ENCODE measurements at places on chromosomes 6 and 20.

- DNase-seq: no peak
Measured at GRCh38 chr6:151109361-151109760, 130.4 kb upstream of the AKAP12 start.

GRCh38 chr6:148745926-148746325 is 904 bp upstream of the UST start:
- no peak for DNase-seq

GRCh38 chr6:1669996-1670395 is 60.3 kb downstream of the FOXC1 start:
- no peak for DNase-seq

DNA sequence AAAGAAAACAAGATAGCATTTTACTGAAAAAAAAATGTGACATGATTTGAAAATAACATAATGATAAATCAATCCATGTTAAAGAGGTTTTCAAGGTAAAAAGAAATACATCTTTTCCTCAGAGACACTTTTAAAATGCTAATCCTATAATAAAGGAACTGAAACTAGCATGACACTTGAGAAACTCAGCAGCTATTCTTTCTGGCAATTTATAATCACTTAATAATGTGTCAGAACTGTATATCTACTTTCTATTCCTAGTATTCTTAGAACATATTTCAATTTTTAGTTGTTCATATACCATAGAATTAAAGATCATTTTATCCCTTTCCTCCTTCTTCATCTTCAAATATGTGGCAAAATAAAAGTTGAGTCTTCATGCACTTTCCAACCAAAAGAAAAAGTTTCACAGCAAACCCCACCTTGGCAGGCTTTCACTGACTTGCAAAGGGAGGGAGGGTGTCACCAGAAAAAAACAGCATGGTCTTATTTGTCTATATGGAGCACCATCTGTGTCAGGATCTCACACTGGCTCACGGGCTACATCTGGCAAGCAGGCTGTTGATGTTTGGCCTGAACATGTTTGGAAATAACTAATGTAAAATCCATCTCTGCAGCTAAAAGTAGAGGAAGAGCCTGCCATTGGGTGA is 48.5 kb downstream of the FHL5 start:
- DNase-seq: no peak

DNA sequence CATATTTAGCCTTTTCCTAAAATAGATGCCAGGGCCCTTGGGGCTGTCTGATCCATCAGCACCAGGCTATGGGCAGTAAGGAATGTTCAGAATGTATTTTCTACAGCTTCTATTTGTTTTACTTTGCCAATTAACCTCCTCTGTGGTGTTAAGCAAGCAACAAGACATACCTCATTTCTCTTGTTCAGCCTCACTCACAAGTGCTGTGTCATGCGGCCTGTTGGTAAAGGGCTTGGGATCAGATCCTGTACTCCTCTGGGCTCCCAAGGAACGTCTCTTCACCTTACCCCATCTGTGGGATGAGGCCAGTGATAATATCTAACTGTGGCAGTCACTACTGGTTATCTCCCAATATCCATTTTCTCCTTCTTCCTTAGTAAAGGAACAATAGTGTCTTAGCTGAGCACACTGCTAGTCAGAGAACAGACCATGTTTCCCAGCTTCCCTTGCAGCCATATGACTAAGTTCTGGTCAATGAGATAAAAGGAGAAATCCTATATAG is 7.0 kb upstream of the DSTN start:
- no peak for DNase-seq

GRCh38 chr6:167985911-167986595 is 11.4 kb upstream of the KIF25 start:
- no peak for DNase-seq

GRCh38 chr6:41442800-41443501 is 103.2 kb upstream of the FOXP4 start:
- no peak for DNase-seq

GRCh38 chr6:44932651-44933091 is 395.5 kb upstream of the RUNX2 start:
- DNase-seq: no peak

DNA sequence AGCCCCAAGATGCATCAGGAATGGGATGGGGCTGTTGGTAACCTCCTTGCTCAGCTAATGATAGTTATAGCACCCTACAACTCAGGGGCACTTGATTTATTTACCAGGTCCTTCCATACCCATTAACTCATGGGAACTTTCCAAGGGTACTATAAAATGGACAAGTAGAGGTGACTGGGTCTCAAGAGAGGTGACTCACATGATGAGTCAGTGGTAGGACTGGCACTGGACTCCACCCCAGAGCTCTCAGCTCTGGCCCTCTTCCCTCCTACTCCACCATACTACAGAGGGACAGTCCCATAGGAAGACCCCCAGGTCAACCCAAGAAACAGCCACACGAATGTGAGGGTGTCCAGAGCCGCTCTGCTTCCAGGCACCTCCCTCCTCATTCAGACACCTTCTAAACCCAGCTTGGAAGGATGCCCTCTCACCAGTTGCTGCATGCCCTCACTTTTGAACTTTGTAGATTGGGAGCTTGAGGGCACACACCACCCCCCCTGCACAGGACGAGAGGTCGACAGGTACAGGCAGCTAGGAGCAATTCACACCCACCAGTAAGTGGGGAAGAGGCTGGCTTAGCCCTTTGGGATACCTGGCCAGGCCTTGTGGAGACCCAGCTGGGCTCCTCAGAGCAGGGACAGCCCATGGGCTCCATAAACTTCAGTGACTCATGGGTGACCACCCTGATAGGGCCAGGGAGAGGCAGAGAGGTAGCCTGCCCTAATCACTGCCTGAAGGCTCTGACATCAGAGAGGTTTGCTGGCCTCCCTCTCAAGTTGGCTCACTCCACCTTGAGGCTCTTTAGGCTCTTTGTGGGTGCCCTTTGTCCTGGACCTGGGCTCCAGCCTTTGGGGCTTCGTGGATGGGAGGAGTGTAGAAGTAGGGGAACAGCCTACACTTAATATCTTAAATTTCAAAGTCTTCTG is 81.6 kb upstream of the MLN start:
- DNase-seq: no peak

DNA sequence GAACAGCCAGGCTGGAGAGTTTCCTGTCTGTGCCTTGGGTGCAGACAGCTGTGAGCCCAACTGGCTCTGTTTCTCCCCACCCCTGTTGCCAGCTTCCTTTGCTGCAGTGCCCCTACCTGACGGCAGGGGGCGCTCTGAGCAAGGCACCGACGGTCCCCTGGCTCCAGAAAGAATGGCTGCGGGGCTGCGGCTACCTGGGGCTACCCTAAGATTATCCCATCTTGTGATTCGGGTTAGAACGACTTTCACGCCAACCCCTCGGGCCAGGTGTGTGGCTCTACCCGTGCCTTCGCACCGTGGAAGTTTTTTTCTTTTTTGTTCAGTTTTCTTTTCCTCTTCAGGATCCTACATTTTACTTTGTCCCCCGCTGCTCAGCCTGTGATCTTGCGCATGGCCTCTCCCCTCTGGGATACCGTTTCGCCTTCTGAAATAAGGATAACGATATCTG is 33.4 kb upstream of the AAR2 start:
- DNase-seq: no peak

GRCh38 chr6:67698534-67698933 is 936.5 kb upstream of the ADGRB3 start:
- DNase-seq: no peak

- DNase-seq: no peak
Measured at GRCh38 chr6:150734235-150734634, 131.3 kb upstream of the MTHFD1L start.

DNA sequence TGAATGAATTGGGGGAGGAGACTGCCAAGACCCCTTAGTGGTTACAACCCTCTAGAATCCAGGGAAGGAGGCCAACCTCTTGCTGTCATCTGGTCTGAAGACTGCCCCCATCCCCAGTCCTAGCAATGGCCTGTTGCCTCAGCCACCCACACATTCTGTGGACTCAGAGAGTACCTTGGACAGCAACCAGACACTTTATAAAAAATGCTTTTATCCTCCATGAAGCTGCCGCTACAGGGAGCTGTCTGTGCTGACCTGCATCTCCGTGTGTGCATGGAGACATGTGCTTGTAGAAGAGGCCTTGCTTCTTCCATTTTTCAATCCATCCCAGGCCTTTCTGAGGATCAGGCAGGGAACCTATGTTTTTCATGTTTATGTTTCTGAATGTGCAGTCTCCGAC is 15.2 kb downstream of the CDH22 start:
- no peak for DNase-seq

DNA sequence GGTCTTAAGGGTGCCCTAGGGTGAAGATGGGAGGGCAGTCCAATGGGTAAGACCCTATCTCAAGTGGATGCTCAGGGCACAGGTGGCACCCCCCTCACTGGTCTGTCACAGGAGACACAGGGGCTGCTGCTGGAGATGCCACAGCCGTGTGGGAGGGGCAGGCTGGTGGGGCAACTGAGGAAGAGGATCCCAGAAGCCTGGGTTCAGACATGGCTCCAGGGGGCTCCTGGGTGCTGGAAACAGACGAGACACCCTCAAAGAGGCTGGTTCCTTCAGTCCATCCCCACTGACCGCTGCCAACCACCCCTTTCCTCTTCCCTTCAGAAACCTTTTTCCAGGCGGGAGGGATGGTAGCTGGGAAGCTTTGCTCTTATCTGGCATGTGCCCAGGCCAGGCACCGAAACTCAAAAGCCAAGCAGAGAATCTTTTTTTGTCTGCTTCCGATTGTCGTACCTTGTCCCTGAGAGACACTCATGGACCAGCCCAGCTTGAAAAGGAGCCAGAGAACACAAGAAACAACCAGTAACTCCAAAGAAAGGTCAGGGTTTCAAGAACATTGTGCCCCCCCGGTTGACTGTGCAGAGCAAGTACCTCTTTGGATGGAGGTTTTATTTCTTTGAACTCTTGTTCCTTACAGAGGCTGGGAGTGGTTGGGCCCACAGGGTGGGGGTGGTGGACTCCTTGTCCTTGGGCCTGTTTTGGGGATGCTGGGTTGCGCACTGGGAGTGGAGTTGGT is 28.5 kb upstream of the EMILIN3 start:
- DNase-seq: no peak

- no peak for DNase-seq
Measured at GRCh38 chr20:53949319-53949839, 121.0 kb downstream of the BCAS1 start.

DNA sequence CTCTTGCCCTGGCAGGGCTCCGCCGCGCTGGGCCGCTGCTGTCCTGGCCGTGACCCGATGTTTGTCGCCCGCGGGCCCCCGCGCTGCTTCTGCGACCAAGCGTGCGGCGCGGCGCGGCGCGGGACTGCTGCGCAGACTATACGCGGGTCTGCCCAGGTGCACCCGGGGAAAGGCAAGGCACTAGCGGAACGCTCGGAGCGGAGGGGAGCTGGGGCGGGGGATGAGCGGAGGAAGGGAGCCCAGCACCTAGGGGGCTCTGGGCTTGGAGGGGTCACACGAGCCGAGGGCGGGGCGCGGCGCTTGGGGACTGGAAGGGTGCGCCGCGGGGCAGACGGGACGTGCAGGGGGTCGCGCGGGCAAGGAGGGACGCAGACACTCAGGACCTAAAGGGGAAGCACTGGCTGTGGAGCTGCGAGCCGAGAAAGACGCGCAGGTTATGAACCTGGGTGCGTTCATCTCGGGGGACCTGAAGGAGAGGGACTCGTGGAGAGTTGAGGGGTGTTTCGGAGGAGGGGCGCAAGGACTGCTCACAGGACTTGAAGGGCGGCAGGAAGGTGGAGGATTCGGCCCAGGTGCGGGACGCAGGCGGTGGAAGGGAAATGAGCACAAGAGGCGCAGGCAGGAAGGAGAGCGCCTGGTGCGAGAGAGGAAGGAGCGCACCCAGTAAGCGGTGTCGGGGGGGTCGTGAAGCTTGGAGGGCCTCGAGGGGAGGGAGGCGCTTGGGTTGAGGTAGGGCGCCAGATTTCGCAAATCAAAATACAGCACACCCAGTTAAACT is 40.8 kb upstream of the ZNFX1 start:
- no peak for DNase-seq

GRCh38 chr6:89999945-90000825 is 105.9 kb downstream of the GJA10 start:
- DNase-seq: no peak

- DNase-seq: no peak
Measured at GRCh38 chr6:167426651-167427050, 101.8 kb downstream of the TTLL2 start.

GRCh38 chr20:7967199-7967844 is 27.1 kb upstream of the HAO1 start:
- DNase-seq: no peak

DNA sequence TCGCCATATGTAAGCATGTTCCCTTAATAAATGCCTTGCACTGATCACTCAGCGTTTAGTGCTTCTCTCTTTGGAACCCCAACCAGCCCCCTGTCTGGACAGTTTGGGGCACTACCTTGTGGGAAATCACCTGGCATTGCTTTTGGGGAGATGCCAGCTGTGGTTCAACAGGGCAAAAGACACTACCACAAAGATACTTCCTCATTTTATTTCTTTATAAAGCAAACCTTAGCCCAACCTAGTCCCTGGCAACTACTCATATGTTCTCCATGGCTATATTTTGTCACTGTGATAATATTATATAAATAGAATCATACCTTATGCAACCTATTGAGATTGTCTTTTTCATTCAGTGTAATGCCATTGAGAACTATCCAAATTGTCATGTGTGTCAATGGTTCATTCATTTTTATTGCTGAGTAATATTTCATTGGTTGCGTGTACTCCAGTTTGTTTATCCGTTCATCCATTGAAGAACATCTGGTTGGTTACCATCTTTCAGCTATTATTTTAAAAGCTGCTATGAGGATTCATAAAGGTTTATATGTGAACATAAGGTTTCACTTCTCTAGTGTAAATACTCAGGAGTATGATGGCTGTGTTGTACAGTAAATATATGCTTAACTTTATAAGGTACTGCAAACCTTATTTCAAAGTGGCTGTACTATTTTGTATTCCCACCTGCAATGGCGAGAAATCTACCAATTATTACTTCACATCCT is 114.8 kb downstream of the MOXD1 start:
- no peak for DNase-seq

DNA sequence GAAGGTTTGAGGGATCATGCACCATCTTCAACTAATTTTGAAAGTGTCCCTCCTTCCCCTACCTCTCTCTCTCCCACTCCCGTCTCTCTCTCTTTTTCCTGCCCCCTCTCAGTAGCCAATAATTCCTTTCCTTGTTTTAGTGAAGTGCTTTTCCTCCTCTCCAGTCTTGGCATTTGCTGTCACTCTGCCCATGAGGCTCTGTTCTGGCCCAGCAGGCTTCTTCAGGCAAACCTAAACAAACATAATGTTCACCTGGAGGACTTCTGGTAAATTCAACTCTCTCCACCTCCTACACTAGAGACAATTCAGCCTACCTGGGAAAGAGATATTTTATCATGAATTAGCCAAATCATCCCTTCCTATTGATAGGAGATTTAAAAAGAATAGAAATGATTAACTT is 320.4 kb upstream of the RNF24 start:
- DNase-seq: no peak

- no peak for DNase-seq
Measured at GRCh38 chr20:50655311-50655880, 35.9 kb downstream of the RIPOR3 start.

All from esophagus squamous epithelium (tissue), 5 donors.